ENCODE measurements at places on chromosomes 7 and 10. TPM values are rescaled to one million over a fixed set of nuclear protein-coding genes. Genes with fewer than 3 reads are reported as not detected.

The TRIM73 gene
- total RNA-seq = 6.4 TPM

DNA sequence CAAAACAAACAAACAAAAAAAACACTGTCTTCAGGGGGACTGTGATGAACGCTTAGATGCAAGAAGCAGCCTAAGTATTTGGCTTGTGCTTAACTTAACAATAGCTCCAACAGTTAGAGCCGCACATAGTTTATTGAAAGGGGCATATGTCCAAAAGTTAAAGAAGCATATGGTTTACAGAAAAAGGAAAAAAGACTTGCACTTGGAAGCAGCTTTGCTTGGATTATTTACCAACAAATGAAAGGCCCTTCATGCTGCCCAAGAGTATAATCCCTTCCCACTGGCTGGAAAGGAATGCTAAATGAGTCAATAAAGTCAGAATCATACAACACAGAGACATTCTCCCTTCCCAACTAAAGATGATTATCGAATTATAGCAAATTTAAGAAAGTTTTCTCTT is 77.9 kb downstream of the GLI3 start:
- no peak for DNase-seq

DNA sequence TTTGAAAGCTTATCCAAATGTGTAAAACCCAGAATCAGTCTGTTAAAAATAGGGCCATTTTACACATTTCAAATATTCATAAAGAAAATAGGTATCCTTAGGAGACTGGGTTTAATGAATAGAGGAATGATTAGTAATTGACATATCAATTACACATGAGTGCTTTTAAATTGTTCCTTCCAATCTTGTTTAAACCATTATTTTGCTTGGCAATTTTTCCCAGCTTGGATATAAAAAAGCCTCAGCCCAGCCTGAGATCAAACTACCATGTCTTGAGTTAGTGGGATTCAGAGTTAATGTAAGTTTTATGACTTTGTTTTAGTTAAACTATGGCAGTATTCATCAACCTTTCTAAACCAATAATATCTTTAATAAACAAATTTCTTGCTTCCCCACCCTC is 28.3 kb downstream of the PARP12 start:
- no peak for DNase-seq

DNA sequence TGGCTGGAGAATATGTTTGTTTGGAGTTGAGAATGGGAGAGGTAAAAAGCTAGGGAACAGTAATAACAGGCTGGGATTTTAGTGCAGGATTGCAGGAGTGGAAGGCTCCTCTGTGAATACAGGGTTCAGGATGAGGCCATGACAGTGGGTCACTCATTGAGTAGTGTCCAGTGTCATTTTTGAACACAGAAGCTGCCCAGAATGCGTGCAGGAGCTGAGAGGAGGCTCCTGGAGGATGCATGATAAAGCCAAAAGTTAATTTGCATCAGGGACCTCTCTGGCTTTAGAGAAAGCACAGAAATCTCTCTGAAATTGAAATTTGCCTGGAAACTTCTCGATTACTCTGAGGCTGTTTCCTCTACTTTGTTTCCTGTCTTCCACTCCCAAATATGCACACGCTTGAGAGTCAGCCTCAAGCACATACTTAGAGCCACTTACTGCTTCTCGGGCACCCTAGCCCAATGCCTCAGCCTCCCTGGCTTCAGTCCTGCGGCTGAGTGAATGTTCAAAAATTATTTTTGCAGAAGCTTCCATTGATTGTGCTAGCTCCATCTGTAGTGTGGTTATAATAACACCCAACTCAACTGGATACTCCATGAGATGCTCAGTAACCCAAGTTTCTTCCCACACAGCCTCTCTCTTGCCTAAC is 1.8 kb upstream of the GALNT17 start:
- DNase-seq = no peak

- DNase-seq = no peak
Measured at GRCh38 chr7:1042492-1042833, 1.9 kb upstream of the GPR146 start.

- DNase-seq = no peak
Measured at GRCh38 chr7:151833691-151834090, 43.2 kb downstream of the PRKAG2 start.

Data from PC-3 (cell line).